K562 (cell line): ENCODE measurements at places on chromosomes 5 and 9.

DNA sequence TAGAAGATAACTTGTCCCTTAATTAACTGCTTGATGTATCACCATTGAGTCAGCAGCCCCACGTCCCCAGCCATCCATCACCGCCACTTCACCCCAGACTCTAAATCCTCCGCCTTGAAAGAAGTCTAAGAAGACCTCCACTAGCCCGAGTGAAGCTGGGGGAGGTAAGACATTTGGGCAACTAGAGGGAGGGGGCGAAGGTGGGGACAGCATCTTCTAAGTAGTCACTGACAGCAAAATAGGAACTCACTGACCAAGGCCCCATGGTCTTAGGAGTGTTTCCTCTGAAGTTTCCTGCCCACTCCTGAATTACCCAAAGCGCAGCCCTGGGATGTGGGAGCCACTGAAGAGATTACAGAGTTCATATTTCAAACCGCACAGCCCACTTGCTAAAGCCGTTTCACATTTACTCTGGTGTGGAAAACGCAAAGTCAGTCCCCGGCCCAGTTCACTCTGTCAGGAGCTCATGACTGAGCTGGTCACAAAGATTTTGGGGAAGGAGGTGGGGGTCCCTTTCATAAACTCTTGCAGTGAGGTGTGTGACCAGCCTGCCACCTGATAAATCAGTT is 107.4 kb downstream of the LHFPL2 start:
- DNase-seq = no peak

- no peak for DNase-seq
Measured at GRCh38 chr5:142117579-142118151, 9.1 kb downstream of the NDFIP1 start.

- DNase-seq = no peak
Measured at GRCh38 chr9:120655005-120655622, 59.2 kb downstream of the MEGF9 start.

DNA sequence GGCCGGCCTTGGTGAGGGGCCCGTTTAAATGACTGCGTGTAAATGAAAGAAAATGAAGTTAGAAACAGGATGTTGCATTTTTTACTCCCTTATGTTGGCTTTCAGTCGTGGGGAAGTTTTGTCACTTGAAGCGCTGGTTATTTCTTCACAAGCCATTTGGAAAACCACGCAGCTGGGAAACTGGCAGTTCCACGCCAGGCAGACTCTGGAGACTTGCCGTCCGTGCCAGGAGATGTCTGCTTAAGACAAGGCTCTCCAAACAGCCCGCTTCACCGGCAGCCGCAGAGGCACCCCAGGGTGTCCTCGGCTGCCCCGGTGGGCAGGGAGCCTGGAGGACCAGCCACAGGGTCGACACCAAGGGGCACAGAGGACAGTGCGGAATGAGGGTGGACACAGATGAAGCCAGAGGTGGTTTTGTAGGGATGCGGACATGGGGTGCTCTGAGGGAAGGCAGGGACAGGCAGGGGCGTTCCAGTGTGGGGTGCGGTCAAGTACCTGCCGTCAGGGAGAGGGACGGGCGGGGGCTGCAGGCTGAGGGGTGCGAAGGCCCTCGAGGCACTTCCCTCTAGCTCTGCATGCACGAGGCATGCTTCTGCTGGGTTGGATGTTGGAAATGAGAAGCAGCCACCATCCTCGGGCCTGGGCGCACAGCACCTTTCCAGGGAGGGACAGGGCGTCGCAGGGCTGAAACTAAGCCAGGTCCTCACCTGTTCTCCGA is 11.1 kb upstream of the AJM1 start:
- DNase-seq = no peak

DNA sequence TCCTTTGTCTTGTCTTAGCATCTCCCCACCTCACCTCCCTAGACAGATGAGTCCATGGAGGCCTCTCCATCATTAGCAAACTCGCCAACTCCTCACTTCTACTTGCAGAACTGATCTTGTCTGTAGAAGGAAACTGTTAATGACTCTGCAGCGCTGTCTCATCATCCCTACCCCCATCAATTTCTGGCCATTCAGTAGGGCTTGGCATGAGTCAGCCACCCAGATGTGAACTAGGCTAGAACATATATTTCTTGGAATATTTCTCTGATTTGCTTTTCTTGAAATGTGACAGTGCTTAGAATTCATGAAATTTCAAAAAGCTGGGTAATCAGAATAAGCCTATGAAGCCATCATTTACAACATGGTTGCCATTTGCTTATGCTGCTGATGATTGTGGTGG is 1125.0 kb upstream of the DMAC1 start:
- no peak for DNase-seq
